ENCODE measurements at places on chromosomes 12 and 14.
A peak's percentile ranks its signal among the peaks of the same experiment; 100 is the strongest.

GRCh38 chr12:12918781-12919389, 27.5 kb downstream of the GPRC5A start:
- no peaks in the 10 kb centered on the region for H3K36me3 ChIP-seq
- H3K27ac ChIP-seq = no peak overlapping the region
- H3K27me3 ChIP-seq = peaks cover 14% of the 10 kb centered on the region
- no peak for DNase-seq
- H3K4me1 ChIP-seq = peaks cover 9% of the 10 kb centered on the region

DNA sequence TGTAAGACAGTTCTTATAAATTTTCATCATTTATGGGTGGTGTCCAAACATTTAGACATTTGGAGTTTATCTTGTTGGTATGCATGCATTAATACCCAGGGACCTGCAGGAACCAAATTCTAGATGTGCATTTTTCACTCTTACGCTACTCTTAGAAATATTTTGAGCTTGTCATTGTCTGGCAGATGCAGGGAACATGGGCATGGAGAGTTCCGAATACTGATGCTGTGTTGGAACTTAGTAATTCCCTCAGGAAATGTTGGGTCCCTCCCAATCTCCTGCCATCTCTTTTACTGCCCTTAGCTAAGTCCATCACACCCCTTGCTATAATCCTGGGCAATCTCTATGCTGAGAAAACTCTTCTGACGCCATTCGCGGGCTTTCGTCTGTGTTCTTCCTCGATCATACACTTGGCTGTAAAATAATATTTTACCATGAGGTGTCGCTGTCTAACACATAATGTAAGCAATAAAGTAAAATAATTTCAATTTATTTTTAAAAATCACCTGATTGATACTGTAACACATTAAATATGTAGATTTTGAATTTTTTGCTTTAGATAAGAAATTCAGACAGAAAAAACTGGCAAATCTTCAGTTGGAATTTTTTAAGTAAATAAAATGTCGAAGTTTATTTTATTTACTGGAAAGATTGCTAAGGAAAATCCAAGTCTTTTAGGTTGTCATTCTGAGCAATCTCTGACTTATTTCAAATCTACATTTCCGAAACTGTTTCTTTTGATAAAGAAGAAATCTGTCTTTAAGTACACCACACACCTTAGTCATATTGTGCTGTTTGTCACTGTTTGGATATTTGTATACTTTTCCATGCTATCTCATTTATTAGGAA, 304.1 kb upstream of the SSTR1 start:
- no peak overlapping the region for H3K4me3 ChIP-seq
- H3K36me3 ChIP-seq = no peaks in the 10 kb centered on the region
- H3K27me3 ChIP-seq = peaks cover 9% of the 10 kb centered on the region
- peaks cover 4% of the 10 kb centered on the region for H3K4me1 ChIP-seq
- DNase-seq = peak; percentile 13

- no peak overlapping the region for H3K27ac ChIP-seq
- no peak overlapping the region for H3K4me3 ChIP-seq
- no peaks in the 10 kb centered on the region for H3K4me1 ChIP-seq
These were observed 248.2 kb downstream of the DPF3 start for GRCh38 chr14:72645706-72646105.

GRCh38 chr12:84856156-84856900, 56.3 kb downstream of the SLC6A15 start:
- peaks cover 3% of the 10 kb centered on the region for H3K27me3 ChIP-seq
- H3K4me1 ChIP-seq = no peaks in the 10 kb centered on the region
- H3K36me3 ChIP-seq = no peaks in the 10 kb centered on the region
- DNase-seq = no peak
- H3K27ac ChIP-seq = no peak overlapping the region

- no peaks in the 10 kb centered on the region for H3K27me3 ChIP-seq
- H3K27ac ChIP-seq = no peak overlapping the region
- no peak for DNase-seq
These were observed 657.8 kb downstream of the GALC start for GRCh38 chr14:87334997-87335685.

GRCh38 chr14:33363682-33364081, 425.0 kb downstream of the NPAS3 start:
- no peaks in the 10 kb centered on the region for H3K4me1 ChIP-seq
- no peak overlapping the region for H3K27ac ChIP-seq
- no peaks in the 10 kb centered on the region for H3K36me3 ChIP-seq
- DNase-seq = no peak
- no peak overlapping the region for H3K4me3 ChIP-seq
- H3K27me3 ChIP-seq = no peaks in the 10 kb centered on the region

GRCh38 chr14:54785778-54786770, 116.6 kb downstream of the GCH1 start:
- no peak overlapping the region for H3K27ac ChIP-seq
- H3K4me1 ChIP-seq = no peaks in the 10 kb centered on the region
- no peaks in the 10 kb centered on the region for H3K27me3 ChIP-seq

DNA sequence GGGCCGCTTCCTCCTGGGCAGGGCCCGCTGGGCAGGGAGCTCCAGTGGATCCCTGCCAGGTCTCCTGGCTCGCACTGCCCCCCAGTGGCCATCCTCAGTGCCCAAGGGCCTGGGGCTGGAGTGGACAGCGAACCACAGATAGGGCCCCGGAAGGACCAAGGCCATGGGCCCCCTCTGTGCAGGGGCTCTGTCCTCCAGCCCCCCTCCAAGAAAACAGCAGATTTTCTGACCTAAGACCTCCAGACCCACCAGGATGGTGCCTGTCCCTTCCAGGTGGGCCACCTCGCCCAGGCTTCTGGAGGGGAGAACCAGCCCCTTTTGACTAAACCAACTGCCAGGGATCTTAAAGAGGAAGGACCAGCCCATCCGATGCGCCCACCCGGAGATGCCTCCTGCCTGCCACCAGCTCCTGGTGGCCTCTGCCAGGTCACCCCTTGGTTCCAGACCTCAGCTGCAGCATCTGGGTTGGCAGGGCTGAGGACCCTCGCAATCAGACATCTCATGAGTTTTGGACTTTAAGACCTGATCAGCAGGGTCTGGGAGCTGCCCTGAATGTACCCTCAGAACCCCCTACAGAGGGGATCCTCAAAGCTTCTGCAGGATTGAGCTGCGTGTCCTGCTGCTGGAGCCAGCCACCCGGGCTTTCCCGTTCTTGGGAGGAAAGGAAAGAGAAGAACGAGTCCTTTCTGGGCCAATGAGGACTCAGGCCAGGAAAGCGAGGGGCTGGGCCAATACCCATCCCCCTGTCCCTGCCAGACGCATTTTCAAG, 325.8 kb upstream of the DIO3 start:
- no peak overlapping the region for H3K4me3 ChIP-seq
- peak; percentile 44 for DNase-seq
- H3K27me3 ChIP-seq = peaks cover 5% of the 10 kb centered on the region
- no peak overlapping the region for H3K27ac ChIP-seq

- H3K4me3 ChIP-seq = no peak overlapping the region
- H3K27me3 ChIP-seq = peaks cover 14% of the 10 kb centered on the region
- H3K4me1 ChIP-seq = no peaks in the 10 kb centered on the region
- peak; percentile 62 for DNase-seq
- H3K36me3 ChIP-seq = no peaks in the 10 kb centered on the region
These were observed 27.6 kb downstream of the BHLHE41 start for GRCh38 chr12:26097046-26097878.

DNA sequence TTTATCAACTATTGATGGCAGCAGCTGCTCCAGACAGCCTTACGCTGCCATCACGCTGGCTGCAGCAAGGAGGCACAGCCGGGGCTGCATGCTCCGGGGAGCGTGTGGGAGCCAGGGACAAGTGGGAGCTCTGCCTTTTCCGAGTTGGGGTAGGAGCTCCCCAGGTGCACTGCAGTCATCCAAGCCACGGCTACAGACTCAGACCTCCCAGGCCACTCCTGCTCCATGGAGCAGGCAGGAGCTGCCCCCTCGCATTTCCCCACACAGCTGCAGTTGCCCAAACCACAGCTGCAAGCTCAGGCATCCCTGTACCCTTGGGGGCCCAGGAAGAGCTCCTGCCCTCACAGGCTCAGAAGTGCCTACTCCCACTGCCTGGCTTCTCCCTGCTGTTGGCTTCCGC, 184.7 kb downstream of the CPNE8 start:
- no peaks in the 10 kb centered on the region for H3K27me3 ChIP-seq
- H3K36me3 ChIP-seq = peaks cover 7% of the 10 kb centered on the region
- no peak overlapping the region for H3K4me3 ChIP-seq
- H3K27ac ChIP-seq = no peak overlapping the region
- no peak for DNase-seq
- H3K4me1 ChIP-seq = no peaks in the 10 kb centered on the region

GRCh38 chr14:30573226-30573814, 14.4 kb downstream of the G2E3 start:
- H3K36me3 ChIP-seq = peaks cover 3% of the 10 kb centered on the region
- peaks cover 75% of the 10 kb centered on the region for H3K4me1 ChIP-seq
- no peak for DNase-seq
- H3K27me3 ChIP-seq = no peaks in the 10 kb centered on the region
- no peak overlapping the region for H3K4me3 ChIP-seq

DNA sequence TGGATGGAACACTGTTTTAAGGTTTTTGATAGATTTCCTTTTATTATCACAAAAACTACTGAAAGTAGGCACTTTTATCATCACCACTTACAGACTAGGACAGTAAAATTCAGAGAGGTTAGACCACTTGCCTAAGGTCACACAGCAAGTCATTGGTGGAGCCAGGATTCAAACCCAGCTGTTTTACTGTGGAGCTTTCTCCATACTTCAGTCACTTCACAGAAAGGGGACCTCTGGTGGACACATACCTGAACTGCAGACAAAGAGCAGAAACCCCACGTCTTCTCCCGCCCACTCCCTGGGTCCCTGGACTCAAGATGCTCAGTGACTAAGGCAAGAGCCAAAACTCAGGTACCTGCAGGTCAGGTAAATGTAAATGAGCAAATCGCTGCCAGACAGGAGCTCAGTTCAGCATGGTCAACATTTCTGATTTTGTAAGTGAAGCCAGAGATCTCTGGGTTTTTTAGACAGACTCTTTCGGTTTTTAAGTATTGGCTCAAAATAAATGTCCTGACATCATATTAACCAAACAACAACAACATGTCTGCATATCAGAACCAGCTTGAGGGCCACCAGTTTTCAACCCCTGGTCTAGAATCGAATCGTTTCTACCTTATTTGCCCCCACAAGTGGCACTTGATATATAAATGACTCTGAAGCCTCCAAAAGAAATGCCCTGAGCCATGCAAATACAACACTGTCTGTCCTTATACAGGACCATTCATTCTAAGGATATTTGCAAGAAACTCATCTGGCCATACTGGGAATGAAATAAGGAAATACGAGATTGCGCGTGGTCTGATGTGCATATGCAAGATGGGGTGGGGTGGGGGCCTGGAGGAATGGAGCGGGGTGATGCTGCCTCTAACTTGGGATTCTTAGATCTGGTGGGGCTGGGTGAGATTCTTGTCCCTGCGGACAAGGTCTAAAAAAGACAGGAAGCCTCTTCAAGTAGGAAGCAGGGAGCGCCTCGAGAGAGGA, 110.9 kb downstream of the KSR2 start:
- H3K27me3 ChIP-seq = peaks cover 4% of the 10 kb centered on the region
- no peak overlapping the region for H3K27ac ChIP-seq
- H3K4me3 ChIP-seq = no peak overlapping the region
- DNase-seq = peak; percentile 73
- no peaks in the 10 kb centered on the region for H3K36me3 ChIP-seq

DNA sequence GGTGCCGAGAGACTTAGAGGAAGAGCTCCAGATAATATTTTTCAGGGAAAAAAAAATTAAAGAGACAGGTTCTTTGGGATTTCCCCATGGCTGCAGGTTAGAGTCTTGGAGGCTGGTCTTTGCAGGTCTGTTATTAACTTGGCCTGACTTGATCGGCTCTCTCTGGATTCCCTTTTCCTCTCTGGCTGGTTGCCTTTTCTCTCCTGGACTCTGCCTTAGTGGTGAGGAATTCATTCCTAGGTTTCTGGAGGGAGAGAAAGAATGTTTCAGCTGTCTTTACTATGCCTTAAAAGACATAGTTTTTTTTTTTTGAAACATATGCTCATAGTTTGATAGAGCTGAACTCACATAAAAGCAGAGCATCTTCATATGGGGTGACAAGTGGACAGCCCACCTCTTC, 336.3 kb downstream of the BMP4 start:
- H3K27ac ChIP-seq = no peak overlapping the region
- no peaks in the 10 kb centered on the region for H3K36me3 ChIP-seq
- DNase-seq = no peak
- H3K27me3 ChIP-seq = no peaks in the 10 kb centered on the region
- H3K4me3 ChIP-seq = no peak overlapping the region
- no peaks in the 10 kb centered on the region for H3K4me1 ChIP-seq

DNA sequence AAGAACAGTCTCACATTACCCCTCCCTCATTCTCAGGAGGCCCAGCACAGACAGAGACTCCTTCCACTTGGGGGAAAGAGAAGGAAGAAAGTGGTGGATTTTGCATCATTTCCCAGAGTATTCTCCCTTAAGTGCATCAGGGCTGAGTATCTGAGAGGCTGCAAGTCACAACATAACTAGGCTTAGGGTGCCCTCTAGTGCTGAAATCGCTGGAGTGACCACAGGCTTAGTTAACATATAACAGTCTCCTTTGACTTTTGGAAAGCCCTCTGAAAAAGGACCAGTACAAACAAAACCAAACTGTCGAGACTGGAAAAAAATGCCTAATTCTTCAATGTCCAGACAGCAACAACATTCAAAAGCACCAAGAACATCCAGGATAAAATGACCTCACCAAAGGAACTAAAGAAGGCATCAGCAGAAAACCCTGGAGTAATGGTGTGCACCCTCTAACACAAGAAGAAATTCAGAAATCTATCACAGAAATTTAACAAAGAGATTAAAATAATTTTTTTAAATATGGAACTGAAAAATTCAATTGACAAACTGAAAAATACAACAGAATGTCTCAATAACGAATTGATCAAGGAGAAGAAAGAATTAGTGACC, 412.3 kb downstream of the RPS29 start:
- DNase-seq = peak; percentile 46
- H3K4me3 ChIP-seq = no peak overlapping the region

GRCh38 chr14:95257521-95257920, 62.2 kb downstream of the CLMN start:
- H3K27me3 ChIP-seq = peaks cover 3% of the 10 kb centered on the region
- DNase-seq = no peak
- no peak overlapping the region for H3K4me3 ChIP-seq
